Stomach (tissue), 19 donors: ENCODE measurements at places on chromosomes 16 and 17. TPM values are rescaled to one million over a fixed set of nuclear protein-coding genes. Genes with fewer than 3 reads are reported as not detected.

GRCh38 chr17:67248291-67248690 lies 3.3 kb upstream of the HELZ start:
- H3K4me3 ChIP-seq, result no peak overlapping the region
- no peaks in the 10 kb centered on the region for H3K27me3 ChIP-seq
- H3K36me3 ChIP-seq, result no peaks in the 10 kb centered on the region
- peaks cover 39% of the 10 kb centered on the region for H3K4me1 ChIP-seq
- H3K27ac ChIP-seq, result no peak overlapping the region
- DNase-seq, result no peak

- H3K36me3 ChIP-seq, result no peaks in the 10 kb centered on the region
- H3K27me3 ChIP-seq, result no peaks in the 10 kb centered on the region
- H3K4me3 ChIP-seq, result peak overlapping the region; percentile 31
- H3K4me1 ChIP-seq, result peaks cover 11% of the 10 kb centered on the region
- no peak overlapping the region for H3K27ac ChIP-seq
Observed at GRCh38 chr17:57810721-57811637, 38.9 kb downstream of the MRPS23 start.

DNA sequence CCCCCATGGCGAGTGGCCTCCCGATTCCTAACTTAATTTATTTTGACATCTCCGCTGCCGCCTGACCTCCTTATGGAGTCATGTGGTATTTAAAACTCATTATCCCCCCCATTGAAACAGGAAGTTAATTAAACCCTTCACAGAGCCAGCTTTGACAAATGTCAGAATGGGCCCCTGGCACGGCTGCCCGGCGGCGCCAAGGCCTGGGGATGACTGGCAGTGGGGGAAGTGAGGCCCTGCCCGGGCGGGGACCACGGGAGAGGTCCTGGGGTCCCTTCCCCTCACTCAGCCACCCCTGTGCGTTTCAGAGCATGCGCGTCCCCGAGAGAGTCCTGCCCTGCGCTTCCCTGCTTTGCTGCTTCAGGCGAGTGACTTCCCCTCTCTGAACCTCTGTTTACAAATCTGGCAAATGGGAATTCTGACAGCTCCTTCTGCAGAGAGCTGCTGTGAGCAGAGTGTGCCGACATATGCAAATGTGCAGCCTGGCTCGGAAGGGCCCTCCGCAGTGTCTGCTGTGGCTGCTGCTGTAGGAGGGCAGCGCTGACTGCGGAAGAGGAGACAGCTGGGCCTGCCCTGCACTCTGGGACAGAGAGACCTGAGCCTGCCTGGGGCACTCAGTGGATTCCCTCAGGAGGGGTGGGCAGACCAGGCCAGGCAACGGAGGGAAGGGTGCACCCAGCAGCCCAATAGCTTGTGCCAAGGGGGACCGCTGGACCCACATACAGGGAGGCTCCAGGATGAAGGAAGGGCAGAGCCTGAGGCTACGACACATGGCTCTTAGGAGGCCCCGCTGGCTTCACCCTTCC lies 4.4 kb upstream of the ZFPM1 start:
- H3K27me3 ChIP-seq, result peaks cover 23% of the 10 kb centered on the region
- peaks cover 26% of the 10 kb centered on the region for H3K4me1 ChIP-seq
- H3K36me3 ChIP-seq, result no peaks in the 10 kb centered on the region

DNA sequence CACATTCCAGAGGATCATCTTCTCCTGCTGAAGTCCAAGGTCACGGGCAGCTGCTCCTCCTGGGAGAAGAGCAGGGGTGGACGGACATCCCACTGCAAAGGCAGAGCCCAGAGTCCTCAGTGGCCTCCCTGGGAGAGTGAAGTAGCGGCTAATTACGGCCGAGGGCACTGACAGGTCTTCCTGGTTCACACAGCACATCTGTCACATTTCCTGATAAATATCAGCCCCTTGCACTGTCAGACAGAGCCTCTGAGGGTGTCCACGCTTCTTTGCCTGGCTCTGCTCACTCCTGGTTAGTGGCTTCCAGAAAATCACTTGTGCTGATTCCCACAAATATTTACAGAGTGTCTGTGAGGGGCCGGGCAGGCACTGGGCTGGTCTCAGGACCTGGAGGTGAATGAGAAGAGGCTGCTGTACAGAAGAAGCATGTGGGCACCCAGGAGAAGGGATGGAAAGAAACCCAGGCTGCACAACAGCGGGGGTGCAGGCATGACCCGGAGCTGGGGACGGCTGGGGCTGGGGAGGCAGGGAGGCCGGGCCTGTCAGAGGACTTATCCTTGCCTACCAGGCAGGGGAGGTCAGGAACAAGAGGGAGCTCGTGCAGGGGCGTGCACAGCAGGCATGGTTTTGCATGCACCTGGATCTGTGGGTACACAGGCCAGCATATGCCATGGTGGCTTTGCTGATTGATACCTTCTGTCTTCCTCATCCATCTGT lies 258.2 kb upstream of the TNRC6C start:
- no peak overlapping the region for H3K4me3 ChIP-seq
- peaks cover 34% of the 10 kb centered on the region for H3K27me3 ChIP-seq
- peaks cover 12% of the 10 kb centered on the region for H3K4me1 ChIP-seq
- no peak for DNase-seq
- no peak overlapping the region for H3K27ac ChIP-seq

DNA sequence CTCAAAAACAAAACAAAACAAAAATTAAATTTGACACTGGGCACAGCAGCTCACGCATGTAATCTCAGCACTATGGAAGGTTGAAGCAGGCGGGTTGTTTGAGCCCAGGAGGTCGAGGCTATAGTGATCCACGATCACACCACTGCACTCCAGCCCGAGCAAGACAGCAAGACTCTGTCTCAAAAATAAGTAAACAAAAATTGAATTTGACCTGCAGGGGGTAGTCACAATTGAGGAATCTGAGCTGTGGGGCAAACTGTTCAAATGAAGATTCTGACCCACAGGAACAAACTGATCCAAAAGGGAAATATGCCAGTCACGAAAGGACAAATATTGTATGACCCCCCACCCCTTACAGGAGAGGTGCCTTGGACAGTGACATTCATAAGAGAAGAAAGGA lies 29.8 kb downstream of the ANKRD11 start:
- DNase-seq, result no peak
- H3K27me3 ChIP-seq, result no peaks in the 10 kb centered on the region
- no peak overlapping the region for H3K27ac ChIP-seq
- peaks cover 8% of the 10 kb centered on the region for H3K4me1 ChIP-seq
- H3K36me3 ChIP-seq, result no peaks in the 10 kb centered on the region
- no peak overlapping the region for H3K4me3 ChIP-seq

DNA sequence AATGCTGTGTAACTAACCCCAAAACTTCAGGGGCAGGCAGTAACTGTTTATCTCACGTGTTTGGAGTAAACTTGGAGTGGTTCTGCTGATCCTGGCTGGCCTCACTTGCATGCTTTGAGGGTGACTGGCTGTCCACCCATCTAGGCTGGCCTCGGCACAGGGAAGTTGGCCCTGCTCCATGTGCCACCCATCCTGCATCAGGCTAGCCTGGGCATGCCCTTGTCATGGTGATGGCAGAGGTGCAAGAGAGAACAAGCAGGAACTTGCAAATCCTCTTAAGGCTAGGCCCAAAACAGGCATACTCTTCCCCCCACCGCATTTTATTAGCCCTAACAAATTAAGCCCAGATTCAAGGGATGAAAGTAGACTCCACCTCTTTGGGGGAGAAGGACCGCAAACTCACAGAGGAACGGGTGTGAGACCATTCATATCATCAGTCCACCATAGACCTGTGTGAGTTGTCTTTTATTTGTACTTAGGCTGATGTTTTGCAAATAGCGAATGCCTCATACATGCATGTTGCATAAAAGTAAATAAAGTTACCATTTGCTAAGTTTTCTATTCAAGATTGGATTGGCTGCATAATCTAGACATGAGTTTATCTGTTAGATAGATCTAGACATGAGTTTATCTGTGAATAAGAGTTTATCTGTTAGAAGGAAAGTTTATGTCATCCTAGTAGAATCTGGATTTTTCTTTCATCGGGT lies 221.0 kb downstream of the CCDC182 start:
- no peaks in the 10 kb centered on the region for H3K27me3 ChIP-seq
- peak; percentile 71 for DNase-seq
- no peak overlapping the region for H3K27ac ChIP-seq
- peaks cover 21% of the 10 kb centered on the region for H3K4me1 ChIP-seq

- H3K27me3 ChIP-seq, result no peaks in the 10 kb centered on the region
- H3K27ac ChIP-seq, result no peak overlapping the region
- H3K4me3 ChIP-seq, result no peak overlapping the region
- H3K4me1 ChIP-seq, result no peaks in the 10 kb centered on the region
- DNase-seq, result no peak
Observed at GRCh38 chr16:72751076-72751475, 296.9 kb downstream of the ZFHX3 start.

DNA sequence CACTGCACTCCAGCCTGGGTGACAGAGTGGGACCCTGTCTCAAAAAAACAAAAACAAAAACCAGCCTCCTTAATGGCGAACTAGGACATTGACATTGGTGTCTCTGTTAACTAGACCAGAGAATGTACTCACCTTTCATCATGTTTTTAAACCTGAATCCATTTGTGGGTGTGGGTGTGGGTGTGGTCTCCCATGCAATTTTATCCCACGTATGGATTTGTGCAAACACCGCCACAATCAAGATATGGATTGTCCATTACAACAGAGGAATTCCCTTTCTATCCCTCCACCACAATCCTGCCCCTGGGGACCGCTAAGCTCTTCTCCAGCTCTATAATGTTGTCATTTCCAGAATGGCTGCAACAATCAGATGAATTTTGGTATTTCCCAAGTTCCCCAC lies 49.9 kb downstream of the DNAH17 start:
- H3K4me3 ChIP-seq, result no peak overlapping the region
- no peak for DNase-seq
- no peaks in the 10 kb centered on the region for H3K36me3 ChIP-seq
- peaks cover 4% of the 10 kb centered on the region for H3K27me3 ChIP-seq
- no peak overlapping the region for H3K27ac ChIP-seq

- peak overlapping the region; percentile 11 for H3K27ac ChIP-seq
- DNase-seq, result no peak
- peaks cover 16% of the 10 kb centered on the region for H3K4me1 ChIP-seq
- no peaks in the 10 kb centered on the region for H3K36me3 ChIP-seq
- H3K4me3 ChIP-seq, result peak overlapping the region; percentile 65
Observed at GRCh38 chr17:16492613-16493530, 879 bp upstream of the LRRC75A start.

FNDC8 gene
- total RNA-seq, result not detected

KRT20 gene
- not detected for total RNA-seq

IRF8 gene
- 10.3 TPM for total RNA-seq

CHAD gene
- total RNA-seq, result 12.0 TPM

PPP1R27 gene
- total RNA-seq, result not detected
